ENCODE measurements at places on chromosomes 16 and 17.

DNA sequence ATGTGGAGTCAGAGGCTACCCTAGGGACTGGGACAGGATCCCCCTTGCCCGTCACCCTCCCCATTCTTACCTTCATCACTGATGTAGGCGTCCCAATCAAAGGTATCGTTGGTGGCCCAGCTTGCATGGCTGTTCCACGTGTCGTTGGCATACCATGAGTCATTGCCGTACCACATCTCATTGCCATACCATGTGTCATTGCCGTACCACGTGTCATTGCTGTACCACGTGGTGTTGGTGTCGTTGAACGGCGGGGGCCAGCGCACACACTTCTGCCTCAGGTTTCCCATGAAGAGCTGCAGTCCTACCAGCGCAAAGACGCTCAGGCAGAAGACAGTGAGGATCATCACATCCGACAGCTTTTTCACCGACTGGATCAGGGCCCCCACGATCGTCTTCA, 4.8 kb downstream of the SCN4A start:
- no peak for DNase-seq

DNA sequence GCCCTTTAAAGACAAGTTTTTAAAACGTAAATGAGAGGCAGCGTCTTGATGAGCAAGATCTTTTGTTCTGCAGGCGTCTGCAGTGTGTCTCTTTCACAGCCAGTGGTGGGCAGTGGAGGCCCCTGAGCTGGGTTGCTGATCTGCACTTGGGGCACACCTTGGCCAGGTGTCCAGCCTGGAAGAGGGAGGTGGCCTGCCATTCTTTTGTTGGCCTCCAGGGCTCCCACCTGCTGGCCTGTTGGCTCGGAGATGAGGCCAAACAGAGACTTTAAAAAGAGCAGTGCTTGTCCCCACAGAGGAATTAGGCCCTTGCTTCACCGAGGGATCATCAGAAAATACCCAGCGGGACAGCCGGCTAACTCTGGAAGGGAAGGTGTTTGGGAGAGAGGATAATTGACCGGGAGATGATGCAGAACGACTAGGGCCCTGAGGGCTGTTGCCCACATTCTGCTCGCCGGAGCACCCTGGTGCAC, 145.9 kb upstream of the PLCG2 start:
- DNase-seq, result no peak

DNA sequence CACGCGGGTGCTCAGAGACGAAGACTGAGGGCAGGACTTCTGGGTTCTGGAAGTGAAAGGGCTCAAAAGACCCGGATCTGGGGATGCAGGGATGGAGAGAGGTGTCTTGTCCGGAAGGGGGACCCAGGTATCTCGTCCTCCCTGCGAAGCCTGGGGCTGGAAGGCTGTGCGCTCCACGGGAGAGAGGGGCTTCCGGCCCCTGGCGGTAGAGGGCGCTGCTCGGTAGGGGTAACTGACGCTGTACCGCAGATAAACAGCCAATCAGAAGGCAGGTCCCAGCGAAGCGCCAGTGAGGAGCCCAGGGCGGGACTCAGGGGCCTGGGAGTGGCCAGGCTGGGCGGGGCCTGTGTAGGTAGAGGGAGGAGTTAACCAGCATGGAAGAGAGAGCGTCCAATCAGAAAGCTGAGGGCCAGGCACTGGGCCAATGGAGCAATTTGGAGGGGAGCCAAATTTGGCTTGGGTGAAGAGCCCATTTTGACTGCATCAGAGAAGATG, 804 bp downstream of the TGFB1I1 start:
- DNase-seq, result no peak

DNA sequence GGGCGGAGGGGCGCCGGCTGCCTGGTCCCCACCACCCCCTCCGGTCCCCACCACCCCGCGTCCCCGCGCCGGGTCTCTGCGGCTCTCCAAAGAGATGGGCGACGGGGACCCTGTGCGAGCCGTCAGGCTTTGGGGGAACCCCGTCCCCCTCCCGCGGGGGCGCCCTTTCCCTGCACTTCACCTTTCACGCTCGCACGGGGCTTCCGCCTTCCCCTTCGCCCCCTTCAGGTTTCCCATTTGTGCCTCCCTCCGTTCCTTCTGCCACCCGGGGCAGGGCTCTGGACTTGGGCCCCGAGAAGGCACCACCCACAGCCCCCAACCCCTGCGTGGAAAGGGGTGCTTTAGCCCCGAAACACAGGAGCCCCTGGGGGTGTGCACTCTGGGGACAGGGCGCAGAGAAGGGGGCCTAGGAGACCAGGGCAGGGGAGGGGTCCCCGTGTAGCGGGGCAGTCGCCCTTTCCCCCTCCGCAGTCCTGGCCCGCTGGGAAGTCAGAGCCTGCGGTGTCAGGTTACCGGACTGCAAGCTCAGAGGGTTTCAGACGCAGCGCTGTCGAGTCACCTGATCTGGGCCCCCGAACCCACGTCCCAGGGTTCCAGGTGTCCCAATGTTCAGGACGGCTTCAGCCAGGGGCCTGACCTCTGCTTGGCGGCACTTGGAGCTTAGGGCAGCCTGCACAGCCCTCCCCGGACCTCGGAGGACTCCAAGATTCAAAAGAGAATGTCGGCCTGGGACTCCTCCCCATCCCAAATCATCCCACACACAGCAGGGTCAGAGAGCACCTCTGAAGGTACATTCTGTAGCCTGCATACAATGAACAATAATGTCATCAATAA, 6.7 kb upstream of the CCDC92B start:
- DNase-seq, result no peak

GRCh38 chr17:21199856-21200255, 14.1 kb downstream of the TMEM11 start:
- DNase-seq, result no peak

GRCh38 chr17:16361874-16362273, 8.6 kb upstream of the CENPV start:
- DNase-seq, result no peak

DNA sequence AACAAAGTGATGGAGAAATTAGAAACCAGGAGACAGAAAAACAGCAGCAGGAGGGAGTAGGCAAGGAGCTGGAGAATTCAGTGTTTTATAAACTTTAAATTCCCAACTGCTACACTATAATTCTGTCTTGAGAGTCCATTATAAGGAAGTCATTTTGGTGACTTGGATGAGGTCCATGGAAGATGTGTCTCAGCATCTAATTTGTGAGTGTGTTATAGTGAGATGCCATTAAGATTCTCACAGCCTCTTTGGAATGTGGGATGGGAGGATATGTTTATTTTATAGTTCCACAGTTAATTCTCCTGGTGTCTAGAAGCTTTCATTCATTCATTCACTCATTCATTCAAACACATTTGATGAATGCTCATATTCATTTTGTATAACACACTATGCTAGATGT, 206.0 kb upstream of the MYOCD start:
- no peak for DNase-seq

GRCh38 chr17:9790889-9791876, at the start of gene DHRS7C:
TSS of gene DHRS7C (minus strand) at chr17:9791592. CDS start at chr17:9791284, 308 bp downstream.
- no peak for DNase-seq

GRCh38 chr16:2956579-2956956, 7.5 kb upstream of the KREMEN2 start:
- DNase-seq, result no peak

DNA sequence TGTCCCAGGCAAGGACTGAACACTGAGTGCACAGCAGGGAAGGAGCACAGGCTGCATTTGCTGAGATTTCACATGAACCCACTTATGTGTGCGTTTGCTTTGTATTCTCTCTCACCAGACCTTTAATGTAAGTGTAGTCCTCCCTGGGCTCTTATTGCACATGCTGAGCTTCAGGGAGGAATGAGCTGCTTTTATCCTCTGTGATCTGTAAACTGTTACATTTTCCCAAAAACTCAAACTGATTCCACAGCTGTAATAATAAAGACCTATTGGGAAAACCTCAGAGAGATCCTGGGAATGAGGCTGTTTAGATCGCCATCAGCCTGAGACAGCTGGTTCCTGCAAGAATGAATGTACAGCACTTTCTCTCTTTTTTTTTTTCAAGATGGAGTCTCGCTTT, 53.6 kb upstream of the ADORA2B start:
- no peak for DNase-seq

GRCh38 chr17:33874617-33875060, 380.4 kb upstream of the CCL2 start:
- DNase-seq, result no peak

- DNase-seq, result no peak
These were observed 272.7 kb upstream of the PMFBP1 start for GRCh38 chr16:72444696-72445095.

GRCh38 chr17:41985919-41986318, 19.3 kb downstream of the CNP start:
- no peak for DNase-seq

- no peak for DNase-seq
These were observed 240.1 kb downstream of the UTP18 start for GRCh38 chr17:51500454-51500853.

DNA sequence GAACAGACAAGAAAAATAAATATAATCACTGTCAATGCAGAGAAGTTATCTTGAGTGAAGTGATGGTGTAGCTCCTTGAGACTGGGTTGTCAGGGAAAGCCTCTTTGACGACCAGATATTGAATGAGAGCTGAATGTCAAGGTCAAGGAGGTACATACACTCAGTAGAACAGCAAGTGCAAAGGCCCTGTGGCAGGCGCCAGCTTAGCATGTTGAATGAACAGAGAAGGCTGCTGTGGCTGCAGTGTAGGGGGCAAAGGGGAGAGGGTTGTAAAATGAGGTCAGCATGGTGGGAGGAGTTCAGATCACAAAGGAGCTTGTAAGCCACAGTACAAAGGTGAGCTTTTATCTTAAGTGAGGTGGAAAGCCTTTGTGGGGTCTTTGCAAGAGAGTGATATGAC, 111.5 kb downstream of the ZFHX3 start:
- no peak for DNase-seq

- no peak for DNase-seq
These were observed 10.0 kb upstream of the TBX4 start for GRCh38 chr17:61442136-61442775.

DNA sequence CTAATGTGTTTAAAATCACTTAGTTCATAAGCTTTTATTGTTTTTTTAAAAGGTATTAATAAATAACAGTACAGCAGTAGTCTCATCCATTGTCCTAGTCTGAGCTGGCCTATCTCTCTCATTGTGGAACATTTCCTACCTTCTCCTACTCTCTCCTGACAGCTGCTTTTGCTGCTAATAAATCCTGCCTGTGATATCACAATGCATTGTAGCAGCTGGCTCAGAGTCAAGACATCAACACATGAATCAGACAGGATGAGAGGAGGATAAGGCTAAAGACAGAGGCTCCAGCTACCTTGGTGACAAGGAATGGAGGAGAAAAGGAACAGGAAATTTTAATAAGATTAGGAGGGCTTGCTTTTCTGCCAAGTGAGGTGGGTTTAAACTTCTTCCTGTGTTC, 626.1 kb downstream of the HS3ST4 start:
- DNase-seq, result no peak

DNA sequence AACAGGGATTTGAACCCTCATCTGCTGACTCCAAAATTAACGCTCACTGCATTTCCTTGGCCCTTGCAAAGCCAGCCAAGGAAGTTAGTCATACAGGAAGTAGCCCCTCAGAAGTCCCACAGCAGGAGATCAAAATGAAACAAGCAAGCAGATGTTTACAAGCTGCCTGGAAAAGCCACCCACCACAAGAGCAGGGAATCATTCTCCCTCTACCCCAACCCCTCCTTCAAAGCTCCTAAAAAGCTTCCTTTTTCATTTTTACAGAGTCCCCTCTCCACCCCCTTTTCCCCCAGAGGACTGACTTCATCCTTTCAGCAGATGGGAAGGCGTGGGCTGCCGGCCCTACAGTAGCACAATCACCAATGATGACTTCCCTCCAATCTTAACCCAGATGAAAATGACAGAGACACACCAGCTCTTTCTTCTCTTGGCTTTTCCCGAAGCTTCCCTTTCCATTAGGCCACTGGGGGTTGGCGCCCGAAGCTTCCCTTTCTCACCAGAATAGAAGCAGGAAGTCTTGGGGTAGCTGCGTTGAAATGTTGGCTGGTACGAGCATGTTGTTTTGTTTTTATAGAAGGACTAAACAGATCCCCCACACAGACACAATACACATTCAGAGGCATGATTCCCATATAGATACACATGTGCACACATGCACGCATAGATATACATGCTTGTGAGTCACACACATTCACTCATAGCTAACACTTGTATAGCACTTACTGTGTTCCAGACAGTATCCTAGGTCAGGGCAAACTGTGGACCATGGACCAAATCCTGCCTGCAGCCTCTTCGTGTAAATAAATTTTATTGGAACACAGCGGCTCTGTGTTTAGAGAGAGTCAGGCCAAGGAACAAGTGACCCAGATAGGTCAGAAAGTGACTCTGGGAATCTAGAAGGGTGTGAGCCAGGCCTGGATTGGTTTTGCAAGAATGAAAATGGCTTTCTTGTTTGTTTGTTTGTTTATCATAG, 17.4 kb downstream of the ITPRIPL2 start:
- no peak for DNase-seq

DNA sequence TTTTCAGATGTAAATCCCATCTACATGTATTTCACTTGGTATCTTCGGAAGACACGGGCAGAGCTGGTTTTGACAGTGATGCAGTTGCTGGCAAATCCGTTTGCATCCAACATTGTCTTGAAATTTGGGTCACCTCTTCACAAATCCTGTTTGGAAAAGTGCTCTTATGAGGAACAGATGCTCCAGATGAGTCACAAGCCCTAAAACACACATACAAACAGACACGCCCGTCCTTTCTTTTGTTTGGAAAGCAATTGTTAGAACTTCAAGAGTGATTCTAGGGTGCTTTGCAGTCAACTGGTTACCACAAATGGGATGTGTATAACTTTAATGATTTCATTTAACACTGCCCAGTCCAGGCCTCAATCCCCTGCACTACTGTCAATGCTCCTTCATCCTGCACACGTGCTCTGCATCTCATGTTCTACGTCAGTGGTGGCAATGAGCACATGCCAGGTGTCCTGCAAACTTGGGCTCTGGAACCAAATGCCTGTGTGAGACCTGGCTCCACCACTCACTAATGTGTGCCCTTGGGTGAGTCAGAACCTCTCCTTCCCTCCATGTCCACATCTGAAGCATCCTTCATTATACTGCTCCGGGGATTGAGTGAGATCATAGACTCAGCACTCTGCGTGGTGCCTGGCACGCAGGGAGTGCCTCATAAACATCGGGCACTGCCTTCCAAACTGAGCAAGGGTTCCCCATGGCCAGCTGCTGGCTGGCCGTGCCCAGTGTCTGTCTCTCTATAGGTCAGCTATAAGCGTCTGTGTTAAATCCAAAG, 19.3 kb upstream of the FOXF1 start:
- no peak for DNase-seq

- DNase-seq, result no peak
These were observed 70.7 kb downstream of the OMG start for GRCh38 chr17:31226373-31226772.

DNA sequence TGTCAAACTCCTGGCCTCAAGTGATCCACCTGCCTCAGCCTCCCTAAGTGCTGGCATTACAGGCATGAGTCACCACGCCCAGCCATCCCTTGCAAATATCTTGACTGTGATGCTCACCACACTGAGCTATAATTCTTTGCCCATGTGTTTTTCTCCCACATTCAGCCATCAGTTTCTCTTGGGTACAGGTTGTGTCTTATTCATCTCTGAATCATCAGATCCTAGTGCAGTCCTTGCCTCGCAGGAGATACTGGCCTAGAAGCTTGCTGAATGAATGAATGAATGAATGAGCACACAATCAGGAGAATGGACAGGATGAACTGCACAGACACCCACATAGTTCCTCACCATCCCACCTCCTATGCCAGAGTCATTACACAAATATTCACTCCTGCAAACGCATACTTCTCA, 24.4 kb upstream of the ETV4 start:
- DNase-seq, result no peak

All from stimulated activated CD8-positive, alpha-beta memory T cell treated with anti-CD3 and anti-CD28 coated beads, Interleukin-2, amount 100 ng/mL, for 1 hour (primary cell).